ENCODE measurements at places on chromosomes 1 and 21.

- DNase-seq, result no peak
Observed at GRCh38 chr1:67097305-67097704, 37.5 kb downstream of the C1orf141 start.

DNA sequence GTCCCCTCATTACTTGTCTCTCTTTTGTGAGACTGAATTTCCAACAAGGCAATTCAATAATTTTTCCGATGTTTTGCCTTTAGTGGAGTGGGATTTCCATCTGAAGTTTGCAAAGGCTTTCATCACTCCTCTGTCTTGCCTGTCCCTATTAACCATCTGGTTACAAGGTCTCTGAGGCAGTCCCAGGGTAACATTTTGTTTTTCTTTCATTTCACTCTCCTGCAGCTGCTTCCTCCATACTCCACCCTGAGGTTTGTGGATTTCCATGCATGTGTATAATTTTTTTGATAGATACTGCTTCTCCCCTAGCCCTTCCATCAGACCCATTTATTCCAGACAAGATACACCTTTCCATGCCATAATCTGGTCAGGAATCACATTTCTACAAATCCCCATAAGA lies 366.8 kb downstream of the PTBP2 start:
- no peak for DNase-seq

DNA sequence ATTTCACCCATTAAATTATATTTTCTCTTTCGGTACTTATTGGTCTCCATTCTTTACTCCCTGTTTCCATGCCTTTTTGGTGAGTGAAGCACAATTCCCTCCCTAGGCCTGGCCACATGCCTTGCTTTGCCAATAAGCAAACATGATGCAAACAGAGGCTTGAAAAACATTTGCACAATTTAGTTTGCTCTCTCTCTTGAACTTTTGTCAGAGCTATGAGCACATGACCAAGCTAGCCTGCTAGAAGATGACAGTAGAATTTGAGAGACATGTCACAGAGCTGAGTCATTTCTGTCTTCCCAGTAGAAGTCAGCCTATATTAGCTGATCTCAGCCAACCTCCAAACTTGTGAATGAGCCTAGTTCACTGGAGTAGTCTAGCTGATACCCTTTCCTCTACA lies 24.6 kb downstream of the ANGPTL3 start:
- DNase-seq, result no peak

- no peak for DNase-seq
Observed at GRCh38 chr1:239539051-239539450, 152.7 kb downstream of the CHRM3 start.

DNA sequence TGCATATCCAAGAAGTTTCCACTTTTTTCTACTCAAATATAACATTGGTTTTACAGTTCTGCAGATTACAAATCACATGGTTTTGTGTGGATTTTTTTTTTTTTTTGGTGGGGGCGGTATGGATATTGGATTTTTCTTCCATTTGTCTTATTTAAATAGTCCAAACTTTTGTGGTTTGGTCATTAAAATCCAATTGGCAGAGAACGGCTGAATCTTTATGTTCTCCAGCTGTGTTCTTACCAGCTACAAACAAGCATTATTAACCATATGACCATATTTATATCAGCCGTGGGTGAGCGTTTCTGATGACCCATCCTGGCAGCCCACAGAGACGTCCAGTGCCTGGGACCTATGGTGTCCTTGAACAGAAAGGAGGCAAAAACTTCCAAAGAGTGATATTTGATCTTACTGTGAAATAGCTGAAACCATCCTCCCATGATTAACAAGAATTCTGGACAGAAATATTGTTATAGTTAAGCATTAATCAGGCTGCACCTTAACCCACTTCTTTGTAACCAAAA lies 200.4 kb downstream of the LYPLAL1 start:
- no peak for DNase-seq

- no peak for DNase-seq
Observed at GRCh38 chr1:216576234-216576937, 146.8 kb downstream of the ESRRG start.

DNA sequence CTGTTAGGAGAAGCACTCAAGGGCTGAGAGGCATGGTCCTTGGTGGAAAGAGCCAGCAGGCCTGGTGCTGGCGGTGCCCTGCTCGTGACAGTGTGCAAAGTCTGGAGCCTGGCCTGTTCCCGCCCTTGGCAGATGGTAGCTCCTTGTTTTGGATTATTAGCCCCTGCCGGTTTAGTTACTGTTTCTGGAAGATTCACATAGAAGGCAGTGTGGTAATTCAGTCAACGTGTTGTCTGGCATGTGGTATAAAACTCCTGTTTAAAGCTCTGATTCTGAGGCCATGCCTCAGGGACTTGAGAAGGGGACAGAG lies 6.8 kb downstream of the PKNOX1 start:
- no peak for DNase-seq

GRCh38 chr21:41373253-41373652 lies 11.4 kb downstream of the MX2 start:
- no peak for DNase-seq

GRCh38 chr21:26391166-26391565 lies 181.9 kb downstream of the CYYR1 start:
- no peak for DNase-seq

DNA sequence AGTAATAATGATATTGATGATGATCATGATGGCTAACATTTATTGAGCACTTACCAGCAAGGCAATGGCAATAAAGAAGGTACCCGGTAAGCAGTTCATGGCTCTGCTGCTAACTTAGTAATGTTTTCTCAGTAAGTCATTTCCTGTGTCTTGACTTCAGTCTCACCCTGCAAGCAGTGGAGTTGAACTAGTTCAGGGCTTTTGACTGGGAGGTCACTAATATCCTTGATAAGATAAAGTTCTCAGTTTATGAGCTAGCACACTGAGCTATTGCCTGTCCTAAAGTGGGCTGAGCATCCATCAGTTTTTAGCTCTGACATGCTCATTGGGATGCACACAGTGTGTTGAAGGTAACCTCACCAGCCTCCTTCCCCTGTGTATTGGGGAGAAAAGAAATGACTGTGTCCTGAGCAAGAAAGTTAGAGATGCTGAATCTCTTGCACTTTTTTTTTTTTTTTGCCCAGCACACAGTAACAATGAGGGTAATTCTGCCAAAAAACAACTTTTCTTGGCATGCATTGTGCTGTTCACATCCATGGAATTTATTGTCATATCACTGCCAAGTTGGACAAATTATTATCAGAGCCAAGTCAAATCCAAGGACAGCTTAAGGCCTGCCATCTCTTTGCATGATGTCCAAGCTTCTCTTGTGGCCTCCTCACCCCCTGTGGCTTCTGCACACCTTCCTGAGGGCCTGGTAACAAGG lies 55.5 kb upstream of the GADD45A start:
- DNase-seq, result no peak

DNA sequence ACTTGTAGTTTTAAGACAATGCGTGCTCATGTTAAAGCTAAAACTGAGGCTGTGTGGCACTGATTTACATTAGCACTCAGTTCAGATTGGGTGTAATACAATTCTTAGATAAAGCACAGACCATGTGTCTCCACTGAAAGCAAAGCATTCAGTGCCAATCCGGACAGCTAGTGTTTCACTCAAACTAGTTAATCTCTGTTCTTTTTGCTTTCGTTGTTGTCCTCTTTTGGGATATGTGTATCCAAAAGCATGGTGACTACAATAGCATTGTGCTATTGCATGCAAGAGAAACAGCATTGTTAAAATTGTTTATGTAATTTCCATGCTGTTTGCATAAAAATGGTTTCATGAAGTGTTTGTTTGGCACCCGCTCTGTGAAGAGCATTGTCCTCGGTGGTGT lies 54.6 kb downstream of the F3 start:
- no peak for DNase-seq

- DNase-seq, result no peak
Observed at GRCh38 chr1:32470991-32471694, 6.3 kb downstream of the ZBTB8B start.

DNA sequence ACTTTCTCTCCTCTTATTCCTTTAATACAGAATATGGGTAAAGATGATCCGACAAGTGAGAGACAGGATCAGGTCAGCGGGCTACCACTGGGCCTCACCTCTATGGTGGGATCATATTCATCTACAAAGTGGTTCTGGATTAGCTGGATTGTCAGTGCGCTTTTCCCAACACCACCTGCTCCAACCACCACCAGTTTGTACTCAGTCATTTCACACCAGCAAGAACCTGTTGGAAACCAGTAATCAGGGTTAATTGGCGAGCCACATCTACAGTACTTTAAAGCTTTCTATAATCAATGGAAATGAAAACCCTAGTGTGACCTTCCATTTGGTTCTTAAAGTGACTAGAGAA lies 643 bp downstream of the NRAS start:
- no peak for DNase-seq

- no peak for DNase-seq
Observed at GRCh38 chr1:224387302-224387912, 30.7 kb downstream of the CNIH4 start.

Data from activated CD4-positive, alpha-beta T cell treated with anti-CD3 and anti-CD28 coated beads, Interleukin-2, amount 50 U/mL, for 1 hour (primary cell).